ENCODE measurements at places on chromosomes 6 and 20. TPM values are rescaled to one million over a fixed set of nuclear protein-coding genes. Genes with fewer than 3 reads are reported as not detected.

The TXLNB gene
- polyA plus RNA-seq: not detected

The ZFP57 gene
- polyA plus RNA-seq: not detected

The NKX2-4 gene
- not detected for polyA plus RNA-seq

The PSMB1 gene
- polyA plus RNA-seq: 332 TPM

The TRIM15 gene
- polyA plus RNA-seq: not detected

The ANKRD66 gene
- polyA plus RNA-seq: not detected

The SYTL3 gene
- polyA plus RNA-seq: not detected

Data from Purkinje cell (primary cell).